Stomach (tissue), 19 donors: ENCODE measurements at places on chromosomes 4 and X. TPM values are rescaled to one million over a fixed set of nuclear protein-coding genes. Genes with fewer than 3 reads are reported as not detected.

The PCDH19 gene
- total RNA-seq: 0.87 TPM

The PDGFRA gene
- 371 TPM for total RNA-seq

The TMPRSS11D gene
- total RNA-seq: not detected

The SPANXA2 gene
- not detected for total RNA-seq

The AASDH gene
- 14.6 TPM for total RNA-seq

The GAGE12C gene
- total RNA-seq: not detected

The GPR143 gene
- not detected for total RNA-seq

The TFDP3 gene
- not detected for total RNA-seq

The SHOX gene
- total RNA-seq: not detected

The STBD1 gene
- total RNA-seq: not detected

The VEGFD gene
- not detected for total RNA-seq

DNA sequence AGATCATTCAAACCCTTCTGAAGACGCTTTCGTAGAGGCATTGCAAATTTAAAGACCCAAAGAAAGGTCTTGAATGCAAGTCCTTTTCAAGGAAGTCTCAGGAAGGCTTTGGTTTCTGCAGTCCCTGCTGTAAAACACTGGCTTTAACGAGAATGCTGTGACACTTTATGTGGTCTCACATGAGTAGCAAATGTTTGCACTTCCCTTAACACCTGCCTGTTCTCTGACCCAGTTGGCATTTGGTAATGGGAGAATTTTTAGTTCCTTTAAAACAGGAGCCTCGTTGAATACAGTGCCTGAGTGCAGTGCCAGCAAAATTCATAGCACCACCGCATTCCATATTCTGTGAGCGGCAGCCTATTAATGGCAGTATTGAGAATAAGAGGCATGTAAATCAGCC is 330.5 kb upstream of the PRKX start:
- H3K36me3 ChIP-seq: no peaks in the 10 kb centered on the region
- no peak for DNase-seq
- H3K4me1 ChIP-seq: no peaks in the 10 kb centered on the region
- H3K4me3 ChIP-seq: no peak overlapping the region
- H3K27me3 ChIP-seq: no peaks in the 10 kb centered on the region
- no peak overlapping the region for H3K27ac ChIP-seq

GRCh38 chr4:106056914-106057313 is 161.6 kb downstream of the NPNT start:
- H3K4me1 ChIP-seq: no peaks in the 10 kb centered on the region
- no peaks in the 10 kb centered on the region for H3K27me3 ChIP-seq
- H3K27ac ChIP-seq: no peak overlapping the region
- no peaks in the 10 kb centered on the region for H3K36me3 ChIP-seq
- no peak overlapping the region for H3K4me3 ChIP-seq

DNA sequence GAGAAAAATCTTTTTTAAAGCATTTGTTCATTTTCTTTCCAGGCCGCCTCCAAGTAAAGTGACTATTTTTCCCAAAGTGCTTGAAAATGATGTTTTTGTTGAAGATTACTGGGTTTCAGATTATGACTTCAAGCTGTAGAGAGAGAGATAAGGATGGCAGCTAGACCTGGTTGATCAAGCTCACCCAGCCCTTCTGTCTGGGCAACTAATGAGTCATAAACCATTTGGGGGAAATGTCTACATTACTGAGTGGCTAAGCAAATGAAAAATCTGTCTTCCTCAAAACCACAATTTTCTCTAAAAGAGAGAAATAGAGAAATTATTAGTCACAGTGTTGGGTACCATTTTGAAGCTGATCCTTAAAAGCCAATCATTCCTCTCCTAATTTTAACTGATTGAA is 355.4 kb upstream of the CPEB2 start:
- H3K27ac ChIP-seq: no peak overlapping the region
- no peak overlapping the region for H3K4me3 ChIP-seq
- no peaks in the 10 kb centered on the region for H3K27me3 ChIP-seq
- no peak for DNase-seq

DNA sequence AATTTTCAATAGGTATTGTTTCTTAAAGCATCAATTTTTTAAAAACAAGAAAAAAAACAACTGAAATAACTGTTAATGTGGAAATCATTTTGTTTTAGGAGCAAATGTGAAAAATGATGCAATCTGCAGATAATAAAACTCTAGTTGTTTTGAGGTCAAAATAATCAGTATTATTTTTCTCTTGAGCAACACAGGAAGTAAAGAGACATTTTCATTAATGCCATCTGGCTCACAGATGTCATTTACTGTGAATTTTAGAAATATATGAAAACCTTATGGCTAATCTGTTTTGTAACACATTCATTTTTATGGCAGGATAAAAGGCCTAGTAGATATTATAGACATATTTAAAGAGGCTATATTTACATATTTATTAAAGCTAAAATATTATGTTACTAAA is 141.6 kb downstream of the PCDH18 start:
- H3K27me3 ChIP-seq: no peaks in the 10 kb centered on the region
- H3K4me1 ChIP-seq: no peaks in the 10 kb centered on the region
- no peak for DNase-seq
- H3K4me3 ChIP-seq: no peak overlapping the region

GRCh38 chrX:48935301-48935670 is 16.5 kb upstream of the PIM2 start:
- no peak overlapping the region for H3K4me3 ChIP-seq
- H3K4me1 ChIP-seq: peaks cover 32% of the 10 kb centered on the region
- no peaks in the 10 kb centered on the region for H3K27me3 ChIP-seq

DNA sequence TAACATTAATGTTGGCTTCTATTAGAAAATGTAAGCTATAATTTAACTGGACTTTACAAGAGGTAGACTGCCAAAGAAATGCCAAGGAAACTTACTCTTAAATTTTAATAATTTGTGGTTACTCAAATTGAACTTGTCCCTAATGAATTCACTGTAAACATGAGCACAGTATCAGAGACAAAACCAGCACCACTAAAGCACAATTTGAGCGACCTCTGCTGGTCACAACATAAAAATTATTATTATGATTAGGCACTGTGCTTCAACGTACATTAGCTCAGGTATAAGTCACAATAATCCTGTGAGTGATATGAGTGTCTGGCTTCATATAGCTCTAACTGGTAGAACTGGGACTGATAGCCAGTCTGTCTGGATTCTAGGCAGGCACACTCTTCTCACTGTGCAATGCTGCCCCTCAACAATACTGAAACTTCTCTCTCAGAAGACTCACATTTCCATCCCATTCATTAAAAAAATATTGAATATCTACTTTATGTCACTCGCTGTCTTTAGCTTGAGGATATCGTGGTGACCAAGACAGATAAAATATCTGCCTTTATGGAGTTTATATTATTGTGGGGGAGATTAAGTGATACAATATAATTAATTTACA is 8.0 kb downstream of the NUDT6 start:
- no peak for DNase-seq
- H3K27me3 ChIP-seq: no peaks in the 10 kb centered on the region
- no peaks in the 10 kb centered on the region for H3K4me1 ChIP-seq
- H3K4me3 ChIP-seq: no peak overlapping the region
- no peak overlapping the region for H3K27ac ChIP-seq

- peak; percentile 4 for DNase-seq
- no peak overlapping the region for H3K27ac ChIP-seq
- H3K27me3 ChIP-seq: no peaks in the 10 kb centered on the region
- no peak overlapping the region for H3K4me3 ChIP-seq
Observed at GRCh38 chr4:85420831-85421230, 54.1 kb upstream of the ARHGAP24 start.

DNA sequence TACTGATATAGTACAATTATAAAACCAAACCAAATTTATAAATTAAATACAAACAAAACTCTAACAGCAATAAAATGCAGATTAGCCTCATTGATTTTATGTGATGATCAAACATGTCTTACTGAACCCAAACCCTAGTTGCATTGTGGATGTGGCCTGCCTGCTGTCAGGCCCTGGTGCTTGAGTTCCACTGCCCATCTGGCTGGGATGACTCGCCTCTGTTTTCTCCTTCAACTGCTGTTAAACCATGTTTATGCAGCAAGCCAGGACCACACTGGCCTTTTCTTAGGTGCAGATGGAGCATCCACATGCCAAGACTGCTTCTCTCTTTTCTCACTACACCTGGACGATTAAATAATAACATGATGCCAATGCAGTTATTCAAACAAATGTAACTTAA is 22.6 kb downstream of the NAP1L5 start:
- H3K4me1 ChIP-seq: no peaks in the 10 kb centered on the region
- H3K4me3 ChIP-seq: no peak overlapping the region
- peaks cover 74% of the 10 kb centered on the region for H3K36me3 ChIP-seq
- no peaks in the 10 kb centered on the region for H3K27me3 ChIP-seq

GRCh38 chr4:4485806-4486205 is 56.0 kb downstream of the STX18 start:
- H3K36me3 ChIP-seq: no peaks in the 10 kb centered on the region
- H3K27me3 ChIP-seq: no peaks in the 10 kb centered on the region
- no peak for DNase-seq
- peaks cover 27% of the 10 kb centered on the region for H3K4me1 ChIP-seq
- no peak overlapping the region for H3K4me3 ChIP-seq

DNA sequence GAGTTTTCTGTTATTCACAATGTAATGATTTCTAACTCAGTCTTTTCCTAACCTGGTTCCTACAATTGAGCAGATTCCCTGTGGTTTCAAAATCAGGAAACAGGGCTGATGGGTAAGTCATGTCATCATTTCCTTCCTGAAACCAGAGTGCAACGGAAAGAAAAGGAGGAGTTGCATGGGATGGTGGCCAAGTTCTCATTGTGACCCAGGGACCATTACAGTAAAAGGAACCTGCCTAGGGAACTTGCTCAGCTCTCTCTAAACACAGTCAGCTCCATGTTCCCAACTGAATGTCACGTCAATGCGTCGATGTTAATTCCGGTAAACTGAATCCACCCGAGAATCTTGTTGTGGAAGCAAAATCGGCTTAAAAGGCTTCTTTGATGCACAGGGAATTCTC is 51.2 kb downstream of the LGI2 start:
- peak overlapping the region; percentile 54 for H3K27ac ChIP-seq
- H3K4me3 ChIP-seq: peak overlapping the region; percentile 23
- peak; percentile 69 for DNase-seq
- H3K4me1 ChIP-seq: peaks cover 10% of the 10 kb centered on the region
- H3K27me3 ChIP-seq: no peaks in the 10 kb centered on the region

GRCh38 chrX:119655125-119655524 is 37.8 kb downstream of the SEPTIN6 start:
- H3K27ac ChIP-seq: no peak overlapping the region
- H3K27me3 ChIP-seq: no peaks in the 10 kb centered on the region
- H3K4me1 ChIP-seq: no peaks in the 10 kb centered on the region
- H3K36me3 ChIP-seq: no peaks in the 10 kb centered on the region

- H3K36me3 ChIP-seq: no peaks in the 10 kb centered on the region
- no peak overlapping the region for H3K27ac ChIP-seq
- H3K4me3 ChIP-seq: no peak overlapping the region
- DNase-seq: no peak
Observed at GRCh38 chr4:150219841-150220240, 141.6 kb downstream of the DCLK2 start.

DNA sequence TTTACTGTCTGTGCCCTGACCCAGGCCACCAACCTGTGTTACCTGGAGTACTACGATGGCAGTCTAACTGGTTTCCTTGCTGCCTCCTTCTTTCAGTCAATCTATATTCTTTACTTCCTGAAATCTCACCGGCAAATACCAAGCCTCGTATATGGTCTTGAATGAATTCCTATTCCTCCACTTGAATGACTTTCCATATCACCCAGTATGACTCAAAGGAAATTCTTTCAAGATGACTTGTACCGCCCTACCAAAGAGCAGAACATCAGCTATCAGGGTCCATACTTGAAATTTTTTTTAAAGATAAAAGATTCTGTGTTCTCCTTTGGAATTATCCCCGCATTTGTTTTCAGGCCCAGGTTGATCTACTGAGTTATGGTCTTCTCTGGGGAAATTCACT is 378.0 kb downstream of the AFF2 start:
- H3K4me1 ChIP-seq: no peaks in the 10 kb centered on the region
- no peak for DNase-seq
- H3K27me3 ChIP-seq: no peaks in the 10 kb centered on the region
- H3K4me3 ChIP-seq: no peak overlapping the region

DNA sequence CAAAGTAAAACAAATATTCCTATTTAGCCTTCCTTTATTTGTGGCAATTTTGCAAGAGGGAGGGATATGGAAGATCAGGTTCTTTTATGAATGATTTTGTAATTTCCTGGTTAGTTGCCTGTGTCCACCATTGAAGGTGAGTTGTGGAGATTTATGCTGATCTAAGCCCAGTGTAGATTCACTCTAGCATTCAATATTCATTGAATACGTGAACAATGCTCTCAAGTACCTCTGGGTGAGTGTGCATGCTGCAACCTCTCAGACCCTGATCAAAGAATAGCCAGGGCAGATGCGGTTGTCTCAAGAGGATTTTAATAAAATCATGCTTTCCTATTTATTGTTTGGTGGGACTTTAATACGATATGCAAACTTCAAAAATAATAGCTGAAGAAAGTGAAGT is 628.4 kb downstream of the SPRY1 start:
- no peaks in the 10 kb centered on the region for H3K4me1 ChIP-seq
- H3K4me3 ChIP-seq: no peak overlapping the region
- no peaks in the 10 kb centered on the region for H3K27me3 ChIP-seq

DNA sequence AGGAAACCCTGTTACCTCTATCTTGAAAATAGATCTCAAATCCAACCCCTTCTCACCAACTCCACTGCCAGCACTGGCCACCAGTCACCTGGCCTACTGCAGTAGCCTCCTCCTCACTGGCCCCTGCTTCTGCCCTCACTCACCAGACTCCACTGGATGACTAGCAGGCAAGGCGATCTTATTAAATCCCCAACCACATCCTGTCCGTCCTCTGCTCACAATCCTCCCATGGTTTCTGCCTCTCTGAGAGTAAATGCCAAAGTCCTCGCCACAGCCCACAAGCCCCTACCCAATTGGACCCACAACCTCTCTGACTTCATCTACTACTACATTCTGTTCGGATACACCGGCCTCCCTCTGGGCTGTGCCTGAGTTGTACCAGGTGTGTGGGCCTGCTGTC is 5.4 kb upstream of the PIM2 start:
- H3K4me1 ChIP-seq: no peaks in the 10 kb centered on the region
- peaks cover 5% of the 10 kb centered on the region for H3K36me3 ChIP-seq
- no peak overlapping the region for H3K27ac ChIP-seq

DNA sequence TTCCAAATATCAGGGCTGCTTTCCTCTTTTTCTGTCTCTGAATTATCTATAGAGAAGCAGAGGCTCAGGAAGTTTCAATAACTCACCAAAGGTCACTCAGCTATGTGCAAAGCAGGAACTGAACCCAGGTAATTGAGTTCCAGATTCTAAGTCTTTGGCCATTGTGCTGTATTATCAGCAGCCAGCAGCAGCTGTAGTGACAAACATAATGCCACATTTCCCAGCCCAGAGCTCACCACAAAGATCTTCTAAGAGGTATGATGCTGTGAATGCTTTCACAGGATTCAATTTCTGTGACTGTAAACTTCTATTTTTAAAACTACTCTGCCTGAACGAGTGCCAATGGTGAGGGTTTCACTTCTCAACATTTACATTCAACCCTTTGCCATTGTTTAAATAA is 56.4 kb downstream of the SPOCK3 start:
- no peak overlapping the region for H3K27ac ChIP-seq
- no peaks in the 10 kb centered on the region for H3K27me3 ChIP-seq
- no peaks in the 10 kb centered on the region for H3K4me1 ChIP-seq
- no peaks in the 10 kb centered on the region for H3K36me3 ChIP-seq
